ENCODE measurements at places on chromosomes 1 and 21.
A peak's percentile ranks its signal among the peaks of the same experiment; 100 is the strongest.

DNA sequence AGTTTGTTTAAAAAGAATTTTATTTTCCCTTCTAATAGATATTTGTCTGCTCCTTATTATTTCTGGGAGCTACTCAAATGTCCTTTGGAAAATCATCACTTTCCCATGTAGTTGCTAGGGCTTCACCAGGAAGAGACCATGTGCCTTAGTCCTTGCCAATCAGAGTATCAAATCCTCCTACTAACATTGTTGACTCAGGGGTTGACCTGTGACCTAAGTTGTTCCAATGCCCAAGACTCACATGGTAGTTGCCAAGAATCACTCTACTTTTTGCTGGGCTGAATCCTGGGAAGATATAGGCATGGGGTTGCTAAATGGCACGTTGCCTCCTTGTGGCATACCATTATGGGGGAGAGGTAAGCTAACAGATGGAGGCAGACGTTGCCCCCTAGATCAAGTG lies 58.2 kb upstream of the FOXD3 start:
- ATAC-seq: no peak

DNA sequence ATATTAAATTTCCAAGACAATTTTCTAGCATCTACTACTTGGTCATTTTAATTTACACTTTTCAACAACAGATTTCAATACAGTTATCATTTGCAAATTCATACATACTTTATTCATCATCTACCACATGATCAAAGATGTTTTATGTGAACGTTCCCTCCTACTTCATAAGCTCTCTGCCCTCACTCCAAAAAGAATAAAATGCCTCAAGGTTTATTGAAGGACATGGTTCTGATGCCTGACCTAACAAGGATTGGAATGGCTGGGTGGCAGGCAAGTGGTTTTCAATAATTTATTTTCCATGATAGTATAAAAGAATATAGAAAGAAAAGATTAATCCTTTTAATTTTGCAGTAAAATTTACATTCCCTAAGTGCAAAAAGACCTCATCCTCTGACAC lies 5.4 kb downstream of the CDKN2C start:
- ATAC-seq: no peak

DNA sequence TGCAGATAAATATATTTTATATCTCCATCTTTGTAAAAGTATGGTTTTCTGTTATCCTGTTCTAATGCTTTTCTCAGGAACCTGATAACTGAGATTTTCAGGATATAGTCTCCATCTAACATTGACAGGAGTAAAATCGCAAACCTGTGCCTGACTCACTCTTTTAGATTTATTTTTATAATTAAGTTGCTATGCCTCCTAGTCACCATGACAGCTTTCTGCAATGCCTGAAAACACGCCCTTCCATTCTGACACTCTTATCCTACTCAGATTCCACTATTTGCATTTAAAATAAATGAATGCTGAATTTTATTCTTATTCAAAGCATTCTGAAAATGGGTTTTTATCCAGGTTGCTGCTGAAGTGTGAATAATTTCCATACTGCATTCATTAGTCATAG lies 62.8 kb downstream of the RGS21 start:
- no peak for ATAC-seq

DNA sequence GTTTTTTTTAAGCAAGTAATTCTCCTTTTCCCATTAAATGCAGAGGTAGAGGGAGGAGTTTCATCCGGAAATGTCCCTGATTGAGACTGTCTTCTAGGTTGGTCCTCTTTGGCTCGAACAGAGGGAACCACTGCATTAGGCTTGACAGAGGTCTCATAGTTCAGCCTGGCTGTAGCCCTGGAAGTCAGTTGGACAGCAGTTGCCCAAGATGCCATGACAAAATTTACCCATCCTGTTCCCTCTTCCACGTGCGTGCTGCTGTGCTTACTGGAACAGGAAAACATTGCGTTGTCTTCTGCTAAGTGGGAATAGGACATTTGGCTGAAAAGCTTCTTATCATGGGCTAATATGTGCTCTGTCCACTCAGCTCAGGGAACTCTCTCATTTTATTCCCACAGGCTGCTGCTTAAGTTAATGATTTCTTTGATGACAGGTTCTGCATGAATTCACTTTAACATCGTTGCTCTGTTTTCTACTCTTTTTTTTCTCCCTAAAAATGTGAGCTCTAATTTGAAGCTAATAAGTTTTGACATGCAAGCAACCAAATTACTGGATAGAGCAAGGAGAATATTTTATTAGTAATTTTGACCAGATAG lies 18.0 kb downstream of the KCNK1 start:
- no peak for ATAC-seq

GRCh38 chr1:30974536-30974935 lies 66.0 kb upstream of the SDC3 start:
- ATAC-seq: no peak

DNA sequence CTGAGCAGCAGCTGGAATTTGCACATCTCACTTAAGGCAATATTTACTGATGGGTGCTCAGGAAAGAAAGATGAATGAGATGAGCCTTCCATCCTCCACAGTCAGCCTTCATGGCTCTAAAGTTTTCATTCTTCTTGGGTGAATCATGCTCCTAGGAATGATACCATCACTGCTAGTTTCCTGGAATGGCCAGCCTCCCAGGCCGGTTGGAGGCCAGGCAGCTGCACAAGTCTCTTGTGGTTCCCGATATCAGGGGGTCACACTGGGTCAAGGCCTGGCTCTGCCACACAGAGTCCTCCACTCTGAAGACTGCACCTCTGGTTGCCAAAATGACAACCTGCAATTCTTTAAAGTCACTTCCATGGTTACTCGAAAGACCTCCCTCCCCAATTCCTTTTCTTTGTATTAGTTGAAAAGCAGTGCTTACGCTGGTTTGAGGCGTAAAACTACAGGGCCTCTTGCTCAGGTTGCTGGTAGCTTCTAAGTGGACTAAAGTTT lies 46.2 kb upstream of the PALMD start:
- no peak for ATAC-seq

GRCh38 chr1:20367116-20367585 lies 76.5 kb downstream of the VWA5B1 start:
- ATAC-seq: no peak

GRCh38 chr1:111746614-111746999 lies 7.4 kb upstream of the INKA2 start:
- ATAC-seq: no peak

DNA sequence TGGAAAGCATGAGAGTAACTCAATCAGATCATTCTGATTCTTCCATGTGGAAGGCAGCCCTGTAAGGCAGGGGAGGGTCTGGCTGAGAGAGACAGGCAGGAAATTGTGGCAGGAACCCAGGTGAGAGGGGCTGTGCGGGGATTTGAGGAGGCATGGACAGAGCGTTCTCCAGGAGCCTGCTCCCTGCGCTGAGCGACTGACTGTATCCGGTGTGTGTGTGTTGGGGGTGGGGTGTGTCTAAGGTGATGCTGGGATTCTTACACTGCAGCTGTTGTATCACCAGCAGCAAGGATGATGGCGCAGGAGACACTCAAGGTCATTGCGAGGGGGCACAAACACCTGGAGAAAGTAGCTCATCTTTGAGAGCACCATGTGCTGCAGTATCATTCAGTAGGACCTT lies 128.5 kb downstream of the RHOU start:
- ATAC-seq: no peak

- ATAC-seq: no peak
Measured at GRCh38 chr1:203667616-203668015, 41.0 kb downstream of the ATP2B4 start.

DNA sequence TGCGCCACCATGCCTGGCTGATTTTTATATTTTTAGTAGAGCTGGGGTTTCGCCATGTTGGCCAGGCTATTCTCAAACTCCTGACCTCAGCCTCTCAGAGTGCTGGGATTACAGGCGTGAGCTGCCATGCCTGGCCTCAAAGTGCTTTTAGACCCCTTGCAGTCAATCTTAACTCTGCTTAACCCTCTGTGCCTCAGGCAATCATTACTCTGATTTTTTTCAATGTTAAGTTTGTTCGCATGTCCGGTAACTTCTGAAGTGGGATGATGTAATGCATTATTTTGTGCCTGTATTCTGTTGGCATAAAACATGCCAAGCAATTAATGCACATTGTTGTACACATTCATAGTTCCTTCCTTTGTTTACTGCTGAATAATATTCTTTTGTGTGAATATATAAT lies 18.6 kb downstream of the SMG7 start:
- no peak for ATAC-seq

GRCh38 chr1:241985787-241986186 lies 13.1 kb downstream of the MAP1LC3C start:
- no peak for ATAC-seq

GRCh38 chr1:220448217-220448616 lies 79.7 kb upstream of the MARK1 start:
- no peak for ATAC-seq

- no peak for ATAC-seq
Measured at GRCh38 chr1:185044387-185044786, 971 bp upstream of the RNF2 start.

DNA sequence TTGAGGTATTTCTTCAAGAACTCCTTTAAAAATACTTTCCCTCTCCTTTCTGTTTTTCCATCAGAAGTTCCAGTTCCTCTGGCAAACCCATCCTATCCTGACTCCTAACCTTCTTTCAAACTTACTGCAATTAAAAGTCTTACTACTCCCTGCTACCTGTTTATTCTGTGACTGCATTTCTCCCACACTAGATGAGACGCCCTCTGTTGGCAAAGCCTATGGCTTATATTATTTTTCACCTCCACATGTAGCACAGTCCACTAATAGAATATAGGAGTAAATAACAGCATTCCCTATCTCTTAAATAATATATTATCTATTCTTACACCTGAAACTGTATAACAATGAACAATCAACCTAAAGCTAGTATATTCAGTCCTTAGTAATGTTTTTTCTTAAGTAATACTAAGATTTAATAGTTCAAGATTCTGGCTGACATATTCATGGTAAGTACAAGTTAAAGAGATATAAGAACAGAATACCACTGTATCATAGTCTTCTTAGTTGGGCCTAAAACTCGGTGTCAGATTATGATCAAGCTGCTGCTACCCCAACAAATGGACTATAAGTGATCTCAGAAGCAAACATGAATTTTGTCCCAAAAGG lies 54.8 kb downstream of the RAB3GAP2 start:
- no peak for ATAC-seq

GRCh38 chr1:150173141-150173585 lies 23.4 kb downstream of the PLEKHO1 start:
- ATAC-seq: no peak

DNA sequence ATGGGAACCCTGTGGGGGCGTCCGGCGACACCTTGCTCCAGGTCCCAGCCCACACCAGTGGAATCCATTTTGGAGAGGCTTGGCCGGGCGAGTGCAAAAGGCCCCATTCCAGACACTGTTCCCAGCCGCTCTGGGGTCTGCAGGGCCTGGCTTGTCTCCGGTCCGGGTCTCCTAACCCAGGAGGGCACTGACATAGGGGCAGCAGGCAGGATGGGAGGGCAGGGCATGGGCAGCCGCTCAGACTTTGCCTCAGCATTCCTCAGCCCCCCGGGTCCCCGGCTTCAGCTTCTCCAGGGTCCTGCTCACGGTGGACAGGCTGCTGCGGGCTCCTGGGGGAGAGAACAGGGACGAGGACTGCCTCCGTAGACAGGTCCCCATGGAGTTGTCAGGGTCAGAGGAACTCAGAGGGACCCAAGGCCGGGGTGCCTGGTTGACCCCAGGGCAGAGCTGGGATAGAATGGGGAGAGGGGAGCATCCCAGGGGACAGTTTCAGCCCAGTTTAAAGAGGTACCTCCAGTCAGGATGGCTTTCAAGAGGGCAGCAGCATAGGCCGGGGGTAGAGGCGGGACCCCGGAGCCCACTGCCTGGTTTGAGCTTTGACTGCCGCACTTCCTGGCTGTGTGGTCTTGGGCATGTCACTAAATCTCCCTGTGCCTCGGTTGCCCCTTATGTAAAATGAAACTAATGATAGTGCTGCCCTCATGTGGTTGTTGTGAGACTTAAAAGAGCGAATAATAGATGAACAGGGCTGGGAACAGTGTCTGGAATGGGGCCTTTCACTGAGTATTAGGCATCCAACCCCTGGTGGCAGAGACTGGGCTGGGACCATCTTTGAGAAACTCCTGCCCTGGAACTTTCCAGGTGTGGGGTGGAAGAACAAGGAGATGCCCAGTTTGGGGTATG lies 3.7 kb downstream of the KNCN start:
- ATAC-seq: peak; percentile 60

DNA sequence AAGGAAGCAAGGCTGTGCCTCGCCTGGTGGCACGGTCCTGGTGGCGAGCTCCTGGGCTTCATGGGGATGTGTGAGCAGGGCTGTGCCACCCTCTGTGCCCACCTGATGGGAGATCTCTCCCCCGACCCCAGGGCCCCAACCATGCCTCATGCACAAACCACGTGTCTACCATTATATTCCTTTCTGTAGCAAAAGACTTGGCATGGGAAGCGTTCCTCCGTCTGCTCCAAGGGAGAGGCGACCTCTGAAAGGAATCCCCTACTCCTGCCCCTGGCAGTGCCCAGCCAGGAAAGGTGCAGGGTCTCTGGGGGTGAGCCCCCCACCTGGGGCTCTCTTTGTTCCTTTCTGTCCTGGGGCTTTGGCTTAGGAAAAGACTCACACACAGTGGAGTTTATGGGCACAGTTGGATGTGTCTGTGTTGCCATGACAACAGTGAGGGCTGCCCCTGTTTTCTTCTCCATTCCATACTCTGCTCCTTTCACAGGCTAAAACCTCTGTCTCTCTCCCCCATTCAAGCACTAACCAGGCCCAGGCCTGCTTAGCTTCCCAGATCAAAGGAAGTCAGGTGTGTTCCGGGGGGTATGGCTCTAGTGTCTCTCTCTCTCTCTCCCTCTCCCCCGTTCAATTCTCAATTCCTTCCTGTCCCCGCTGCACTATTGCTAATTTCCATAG lies 21.4 kb upstream of the LRRN2 start:
- ATAC-seq: no peak

DNA sequence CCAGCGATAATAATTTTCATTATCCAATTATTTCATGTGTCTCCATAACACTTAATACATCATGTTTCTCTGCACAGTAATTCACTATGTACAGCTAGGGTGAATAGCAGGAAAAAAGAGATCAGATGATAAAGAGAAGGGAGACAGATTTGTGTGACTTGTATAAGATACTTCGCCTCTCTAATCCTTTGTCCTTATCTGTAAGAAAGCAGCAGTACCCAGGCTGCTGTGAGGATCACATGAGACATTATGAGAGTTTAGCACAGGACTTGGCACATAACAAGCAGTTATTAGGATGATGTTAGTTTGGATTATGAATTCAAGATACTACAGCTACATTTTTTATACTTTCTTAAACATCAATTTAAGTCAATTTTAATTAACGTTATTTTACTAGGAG lies 6.3 kb downstream of the ERG start:
- no peak for ATAC-seq

DNA sequence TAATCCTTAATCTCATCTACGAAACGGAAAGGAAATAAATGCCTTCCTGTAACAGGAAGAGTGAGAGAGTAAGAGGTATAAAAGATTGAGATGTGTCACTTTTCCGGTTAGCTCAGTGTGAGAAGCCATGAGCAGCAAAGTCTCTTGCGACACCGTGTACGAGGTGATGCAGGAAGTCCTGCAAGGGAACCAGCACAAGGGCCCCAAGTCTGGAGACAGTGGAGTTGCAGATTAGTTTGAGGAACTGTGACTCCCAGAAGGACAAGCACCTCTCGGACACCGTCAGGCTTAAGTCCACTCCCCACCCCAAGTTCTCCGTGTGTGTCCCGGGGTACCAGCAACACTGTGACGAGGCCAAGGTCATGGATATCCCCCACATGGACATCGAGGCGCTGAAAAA lies 592.3 kb upstream of the ADGRL2 start:
- no peak for ATAC-seq
